ENCODE measurements at places on chromosomes 11 and 22. TPM values are rescaled to one million over a fixed set of nuclear protein-coding genes. Genes with fewer than 3 reads are reported as not detected.

KIF18A gene
- total RNA-seq: 36.5 TPM

RHOD gene
- 0.98 TPM for total RNA-seq

- H3K27ac ChIP-seq: no peak overlapping the region
- H3K4me1 ChIP-seq: no peaks in the 10 kb centered on the region
- H3K27me3 ChIP-seq: peaks cover 3% of the 10 kb centered on the region
Observed at GRCh38 chr11:87859636-87860035, 315.6 kb downstream of the RAB38 start.

DNA sequence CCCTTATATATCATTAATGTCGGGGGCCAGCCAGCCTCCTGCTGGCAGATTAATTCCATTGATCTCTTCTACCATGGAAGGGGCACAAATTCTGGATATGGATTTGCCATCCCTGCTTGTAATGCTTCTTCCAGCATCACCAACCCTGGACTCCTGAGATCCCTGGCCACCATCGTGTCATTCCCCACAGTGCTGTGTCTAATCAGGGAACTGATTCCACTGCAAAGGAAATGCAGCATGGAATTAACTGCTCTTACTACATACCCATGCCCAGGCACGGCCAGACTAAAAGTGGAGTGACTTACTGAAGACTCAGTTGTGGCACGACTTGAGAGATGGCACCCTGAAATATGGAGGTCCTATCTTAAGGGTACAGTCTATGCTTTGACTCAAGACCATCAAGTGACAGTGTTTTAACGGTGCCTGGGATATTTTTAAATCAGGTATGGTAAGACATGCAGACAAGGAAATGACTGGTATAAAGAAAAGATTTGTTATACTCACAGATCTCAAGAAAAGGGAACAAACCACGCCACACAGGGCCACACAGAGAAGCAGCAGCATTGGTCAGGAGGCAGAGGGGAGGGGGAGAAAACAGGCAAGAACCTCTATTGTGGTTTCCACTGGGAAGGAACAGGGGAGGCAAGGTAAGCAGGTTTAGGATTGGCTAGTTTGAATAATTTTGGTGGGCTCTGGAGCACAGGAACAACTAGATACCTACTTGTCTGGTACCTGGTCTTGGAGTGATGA lies 65.1 kb downstream of the IGLL5 start:
- H3K36me3 ChIP-seq: no peaks in the 10 kb centered on the region
- no peak for DNase-seq
- no peak overlapping the region for H3K4me3 ChIP-seq
- H3K4me1 ChIP-seq: peaks cover 2% of the 10 kb centered on the region

DNA sequence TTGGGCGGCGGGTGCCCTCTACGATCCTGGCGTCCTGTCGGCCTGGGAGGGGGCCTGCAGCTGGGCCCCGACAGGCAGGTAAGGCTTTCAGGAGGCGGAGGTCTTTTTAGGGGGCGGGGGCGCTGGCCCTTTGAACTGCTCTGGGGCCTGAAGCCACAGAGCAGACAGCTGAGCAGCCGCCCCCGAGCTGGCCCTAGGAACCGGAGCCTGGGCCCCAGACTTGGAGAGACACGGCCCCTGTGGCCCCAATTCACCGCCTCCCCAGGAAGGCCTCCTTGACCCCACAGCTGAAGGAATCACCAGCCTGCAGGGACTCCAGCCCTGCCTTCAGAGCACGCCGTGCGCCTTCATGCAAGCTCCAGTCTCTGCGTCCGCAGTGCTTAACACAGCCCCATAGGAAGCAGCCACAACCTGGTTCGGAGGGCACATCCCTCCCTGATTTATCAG lies 618 bp upstream of the CERK start:
- peaks cover 12% of the 10 kb centered on the region for H3K36me3 ChIP-seq
- peak overlapping the region; percentile 84 for H3K27ac ChIP-seq
- no peak for DNase-seq
- H3K4me1 ChIP-seq: peaks cover 39% of the 10 kb centered on the region

Measured in activated naive CD4-positive, alpha-beta T cell treated with anti-CD3 and anti-CD28 coated beads for 36 hours (primary cell).